MV-4-11 (cell line): ENCODE measurements at places on chromosomes 2 and 18.

GRCh38 chr2:55010915-55011314, 39.3 kb downstream of the RTN4 start:
- peak; percentile 50 for DNase-seq

GRCh38 chr18:66511792-66512191, 92.1 kb downstream of the CDH19 start:
- DNase-seq, result no peak

- DNase-seq, result no peak
Observed at GRCh38 chr18:70578480-70578879, 289.6 kb downstream of the SOCS6 start.

DNA sequence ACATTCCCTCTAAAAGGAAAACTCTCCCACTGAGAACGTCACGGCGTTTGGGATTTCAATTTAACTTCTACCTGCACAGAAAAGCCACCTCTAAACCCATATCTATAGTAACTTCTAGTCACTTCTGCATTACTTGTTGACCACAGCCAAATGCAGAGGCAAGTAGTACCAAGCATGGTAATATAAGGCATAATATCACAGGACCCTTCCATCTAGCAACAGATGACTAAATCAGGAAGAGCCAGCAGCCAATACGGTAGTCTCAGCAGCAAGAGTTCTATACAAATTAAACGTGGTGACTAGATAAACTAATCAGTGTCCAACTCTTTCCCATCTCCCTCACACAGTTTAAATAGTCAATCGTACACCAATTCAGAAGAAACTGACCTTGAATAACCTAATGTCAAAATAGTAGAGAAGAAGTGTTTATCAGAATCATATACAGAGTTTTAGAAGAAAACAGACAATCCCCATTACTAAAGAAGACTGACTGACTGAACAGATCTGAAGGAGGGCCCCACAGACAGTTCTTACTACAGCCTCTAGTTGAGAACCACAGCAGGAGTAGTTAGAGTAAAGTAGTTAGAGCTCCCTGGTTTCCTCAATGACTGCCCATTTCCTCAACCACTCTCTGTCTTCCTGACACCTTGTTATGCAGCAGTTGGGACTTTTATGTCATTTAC, 30.0 kb downstream of the MEMO1 start:
- DNase-seq, result peak; percentile 44

DNA sequence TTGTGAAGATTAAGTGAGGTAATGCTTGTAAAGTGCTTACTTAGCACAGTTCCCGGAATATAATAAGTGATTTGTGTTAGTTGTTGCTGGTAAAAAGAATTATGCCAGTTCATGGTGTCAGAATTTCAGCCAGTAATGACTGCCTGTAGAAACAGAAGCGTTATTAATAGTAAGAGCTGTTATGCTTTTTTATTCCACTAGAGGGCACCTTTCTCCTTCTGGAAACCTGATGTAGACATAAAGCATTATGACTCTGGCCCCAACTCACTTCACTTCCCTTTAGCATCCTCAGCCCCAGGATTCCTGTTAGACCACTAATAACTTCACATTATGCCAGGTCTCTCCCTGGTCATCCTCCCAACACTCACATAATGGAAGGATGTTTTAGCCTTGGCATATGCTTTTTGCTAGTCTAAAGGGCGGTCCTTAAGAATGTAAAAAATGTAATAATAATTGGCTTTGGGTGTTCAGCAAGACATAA, 34.9 kb downstream of the C18orf54 start:
- peak; percentile 80 for DNase-seq

GRCh38 chr2:45114221-45114955, 105.1 kb upstream of the SIX2 start:
- DNase-seq, result no peak

- peak; percentile 7 for DNase-seq
Observed at GRCh38 chr2:25749676-25750075, 76.3 kb upstream of the DTNB start.

DNA sequence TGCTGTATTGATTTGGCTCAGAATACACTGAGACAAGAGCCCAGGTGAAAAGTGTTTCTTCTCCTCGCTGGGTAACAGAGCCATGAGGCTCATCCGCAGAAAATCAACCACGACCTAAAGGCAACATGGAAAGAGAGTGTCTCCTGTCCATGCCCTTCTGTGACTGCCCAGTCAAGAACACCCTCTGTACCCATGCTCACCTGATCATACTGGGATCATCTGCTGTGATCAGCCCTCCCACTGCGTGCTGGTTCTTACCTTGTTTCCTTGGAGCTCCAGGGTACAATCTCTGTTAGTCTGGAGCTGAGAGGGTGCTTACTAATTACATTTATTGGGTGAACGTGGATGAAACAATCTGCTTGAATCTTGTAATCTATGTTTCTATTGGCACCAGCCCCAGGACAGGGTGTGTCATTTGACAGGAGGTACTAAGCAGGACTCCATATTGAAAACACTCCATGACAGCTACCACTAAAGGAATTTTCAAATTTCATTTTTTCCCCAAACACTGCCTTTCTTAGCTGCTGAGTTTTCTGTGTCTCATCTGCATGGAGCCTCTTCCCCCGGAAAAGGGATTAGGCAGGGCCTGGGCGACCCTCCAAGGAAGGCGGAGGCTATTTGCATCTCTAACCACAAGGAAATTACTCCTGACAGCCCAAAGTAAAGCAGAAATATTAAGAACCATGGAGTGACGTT, 39.7 kb upstream of the GRP start:
- no peak for DNase-seq

GRCh38 chr2:170162271-170162632, 15.7 kb upstream of the MYO3B start:
- no peak for DNase-seq

- peak; percentile 81 for DNase-seq
Observed at GRCh38 chr2:219254590-219255201, 978 bp upstream of the TUBA4A start.

DNA sequence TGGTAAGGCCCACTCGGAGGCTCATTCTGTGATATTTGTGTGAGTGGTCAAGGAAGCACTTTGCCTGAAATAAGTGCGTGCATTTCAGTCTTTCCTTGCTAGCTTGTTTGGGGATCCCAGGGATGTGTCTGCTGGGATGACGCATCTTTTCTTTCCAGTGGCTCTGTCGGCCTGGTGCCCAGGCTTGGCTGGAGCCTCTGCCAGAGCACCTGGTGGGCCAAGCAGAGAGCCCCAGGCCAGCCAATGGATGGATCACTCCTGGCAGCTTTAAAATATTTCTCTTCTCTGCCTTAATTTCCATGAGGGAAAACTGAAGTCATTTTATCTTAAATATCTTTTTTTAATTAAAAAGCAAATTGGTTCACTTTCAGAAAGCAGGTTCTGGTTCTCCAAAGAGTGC, 501.8 kb upstream of the HS6ST1 start:
- no peak for DNase-seq

GRCh38 chr2:1757567-1757966, 13.3 kb upstream of the PXDN start:
- no peak for DNase-seq

GRCh38 chr18:2894131-2894840, 47.5 kb downstream of the EMILIN2 start:
- no peak for DNase-seq

- DNase-seq, result no peak
Observed at GRCh38 chr2:26891-27290, 19.4 kb downstream of the FAM110C start.

DNA sequence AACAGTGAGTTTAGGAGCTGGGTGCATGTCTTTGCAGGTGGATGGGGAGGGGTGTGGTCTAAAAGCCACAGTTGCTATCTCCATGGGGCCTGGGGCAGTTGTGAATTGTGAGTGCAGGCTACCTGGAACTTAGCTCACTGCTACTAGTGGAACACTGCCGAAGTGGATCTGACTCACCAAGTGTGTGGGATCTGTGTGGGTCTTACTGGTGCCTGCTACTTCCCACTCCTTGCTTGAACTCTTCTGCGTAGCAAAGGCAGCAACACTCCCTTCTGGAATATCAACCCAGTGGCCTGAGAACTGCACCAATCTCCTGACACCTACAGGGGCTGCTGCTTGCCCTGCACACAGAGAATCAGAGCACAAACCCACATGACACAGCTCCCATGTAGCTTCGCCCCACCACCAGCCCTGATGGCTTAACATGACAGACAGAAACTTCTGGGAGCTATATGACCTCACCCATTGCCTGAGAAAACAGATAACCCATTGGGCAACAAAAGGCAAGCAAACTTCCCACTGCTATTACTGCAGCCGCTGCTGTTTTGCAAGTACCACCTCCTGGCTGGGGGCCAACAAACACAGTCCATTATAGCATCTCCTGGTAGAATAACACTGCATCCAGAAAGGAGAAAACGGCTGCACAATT, 455.1 kb upstream of the DDX18 start:
- DNase-seq, result no peak

DNA sequence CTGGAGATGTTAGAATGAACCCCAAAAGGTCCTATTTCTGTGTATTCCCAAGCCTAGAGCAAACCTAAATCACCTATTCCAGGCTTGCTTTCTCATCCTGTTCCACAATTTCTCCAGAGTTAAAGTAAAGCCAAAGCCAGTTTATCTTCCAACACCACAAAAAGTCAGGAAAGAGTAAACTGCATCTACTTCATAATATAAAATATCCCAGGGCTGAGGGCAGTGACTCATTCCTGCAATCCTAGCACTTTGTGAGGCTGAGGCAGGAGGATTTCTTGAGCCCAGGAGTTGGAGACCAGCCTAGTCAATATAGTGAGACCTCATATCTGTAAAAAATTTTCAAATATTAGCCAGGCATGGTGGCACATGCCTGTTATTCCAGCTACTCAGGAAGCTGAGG, 241.4 kb downstream of the CDH20 start:
- DNase-seq, result no peak

- DNase-seq, result no peak
Observed at GRCh38 chr2:229370509-229370908, 99.4 kb upstream of the PID1 start.

DNA sequence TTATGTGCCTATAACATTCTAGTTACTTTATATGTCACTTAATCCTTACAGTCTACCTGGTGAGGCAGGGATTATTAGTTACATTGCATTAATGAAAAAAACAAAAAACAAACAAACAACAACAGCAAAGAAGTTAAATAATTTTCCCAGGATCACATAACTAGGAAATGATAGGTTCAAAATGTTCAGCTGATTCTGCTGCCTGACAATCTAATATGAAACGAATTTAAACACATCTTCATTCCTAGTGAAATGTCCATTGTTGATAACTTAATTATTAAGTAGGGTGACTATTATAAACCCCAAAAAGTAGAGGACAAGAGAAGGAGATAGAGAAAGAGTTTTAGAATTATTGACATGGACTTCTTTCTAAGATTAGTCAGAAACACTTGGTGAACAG, 22.6 kb downstream of the HOXD1 start:
- no peak for DNase-seq

GRCh38 chr18:66873899-66874298, 270.0 kb upstream of the CDH19 start:
- no peak for DNase-seq

DNA sequence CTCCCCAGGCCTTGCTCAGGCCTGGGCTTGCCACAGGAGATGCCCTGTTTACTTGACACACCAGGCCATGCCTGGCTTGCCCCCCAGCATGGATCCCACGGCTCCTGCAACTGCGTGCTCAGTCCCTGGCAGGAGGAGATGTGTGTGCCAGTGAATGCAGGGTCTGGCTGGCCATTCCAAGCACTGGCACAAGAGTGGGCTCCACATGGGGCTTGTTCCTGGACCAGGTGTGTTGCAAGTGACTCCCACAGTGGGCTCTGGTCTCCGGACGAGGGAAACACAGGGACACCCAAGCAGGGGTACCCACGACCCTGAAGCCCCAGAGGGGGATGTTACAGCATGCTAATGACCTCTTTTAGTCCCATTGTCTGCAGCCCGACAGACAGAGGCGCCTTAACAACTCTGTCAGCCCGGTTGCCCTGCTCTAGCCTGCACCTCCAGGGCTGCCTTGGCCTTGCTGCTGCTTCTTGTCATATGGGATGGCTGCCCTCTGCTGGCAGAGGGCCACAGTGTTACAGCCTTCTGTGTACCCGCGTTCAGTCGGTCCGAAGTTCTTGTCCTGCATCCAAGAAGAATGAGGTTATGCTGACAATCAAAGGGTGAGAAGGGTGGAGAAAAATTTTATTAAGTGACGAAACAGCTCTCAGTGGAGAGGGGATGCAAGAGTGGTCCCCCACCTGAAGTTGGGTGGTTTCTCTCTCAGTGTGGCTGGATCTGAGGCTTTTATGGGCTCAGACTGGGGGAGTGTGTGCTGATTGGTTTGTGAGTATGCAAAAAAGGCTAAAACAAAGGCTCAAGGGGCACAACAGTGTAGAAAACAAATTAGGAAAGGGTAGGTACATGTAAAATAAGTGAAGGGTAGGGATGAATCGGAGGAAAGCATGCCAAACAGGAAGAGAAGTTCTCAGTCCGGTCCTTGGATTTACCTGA, 180.4 kb downstream of the MBD5 start:
- DNase-seq, result peak; percentile 37

DNA sequence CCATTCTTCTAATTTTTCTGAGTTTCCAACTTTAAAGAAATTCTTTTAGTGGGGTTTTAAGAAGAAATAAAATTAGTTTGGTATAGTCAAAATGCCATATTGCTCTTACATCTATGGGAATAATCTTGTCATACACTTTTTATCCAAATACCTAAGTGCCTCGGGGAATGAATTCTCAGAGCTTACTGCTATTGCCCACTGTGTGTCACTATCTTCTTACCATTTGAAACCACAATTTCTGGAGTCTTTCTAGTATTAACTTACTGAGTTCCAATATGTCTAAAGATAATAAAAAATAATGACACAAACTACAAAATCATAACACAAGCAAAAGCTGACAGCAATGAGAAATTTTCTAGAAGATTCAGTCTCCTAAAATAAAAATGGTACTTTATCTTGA, 23.7 kb upstream of the DNAH6 start:
- no peak for DNase-seq

GRCh38 chr2:238790126-238790832, 57.6 kb upstream of the TWIST2 start:
- DNase-seq, result no peak

- DNase-seq, result no peak
Observed at GRCh38 chr2:78585871-78586270, 439.6 kb upstream of the REG3G start.

GRCh38 chr2:130300258-130300969, 42.3 kb upstream of the IMP4 start:
- no peak for DNase-seq

DNA sequence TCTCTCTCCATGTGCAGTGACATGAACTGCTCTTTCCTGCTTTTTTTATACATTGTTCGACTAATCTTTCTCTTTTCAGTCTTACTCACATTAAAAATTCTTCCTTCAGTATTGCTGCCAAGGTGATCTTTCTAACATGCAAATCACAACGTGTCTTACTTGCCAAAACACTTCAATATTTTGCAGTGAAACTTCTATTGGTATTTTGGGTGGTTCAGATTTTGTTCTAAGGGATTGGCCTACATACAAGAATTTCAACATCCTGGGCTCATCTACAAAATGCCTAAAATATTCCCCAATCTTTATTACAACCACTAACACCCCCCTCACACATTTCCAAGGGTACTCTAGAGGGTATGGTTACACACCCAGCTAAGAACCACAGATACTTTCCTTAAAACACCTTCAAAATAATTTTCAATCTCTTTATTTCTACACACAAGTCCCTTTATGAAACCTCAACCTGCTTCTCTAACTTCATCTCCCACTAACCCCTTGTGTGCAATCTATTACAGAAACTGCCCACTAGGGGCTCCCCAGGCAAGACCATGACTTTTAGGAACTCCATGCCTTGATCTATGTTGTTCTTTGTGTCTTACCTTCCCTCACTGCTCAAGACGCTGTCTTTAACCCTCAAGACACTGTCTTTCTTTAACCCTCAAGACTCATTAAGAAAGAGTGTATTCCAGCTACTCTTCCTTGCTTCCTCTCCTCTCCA, 50.9 kb downstream of the COL3A1 start:
- no peak for DNase-seq
